Mesothelial cell of epicardium (in vitro differentiated cells): ENCODE measurements at places on chromosomes 2 and 18. TPM values are rescaled to one million over a fixed set of nuclear protein-coding genes. Genes with fewer than 3 reads are reported as not detected.

POTEI gene
- 7.0 to 7.3 TPM (median 7.1 TPM) in 3 replicates for total RNA-seq

RNF152 gene
- 19.0 to 28.6 TPM (median 25.7 TPM) in 3 replicates for total RNA-seq

BMP10 gene
- 0.13 TPM in 1 of 3 replicates, not detected in the others for total RNA-seq

PCARE gene
- 0.07 to 0.22 TPM (median 0.09 TPM) in 3 replicates for total RNA-seq

LIMS4 gene
- total RNA-seq, result 0.82 to 1.8 TPM (median 1.2 TPM) in 3 replicates

SNORC gene
- total RNA-seq, result 3.4 to 6.0 TPM (median 4.1 TPM) in 3 replicates

ZC3H8 gene
- total RNA-seq, result 18.7 to 20.7 TPM (median 20.2 TPM) in 3 replicates

DPP4 gene
- total RNA-seq, result 7.2 to 8.2 TPM (median 7.6 TPM) in 3 replicates

DCDC2C gene
- total RNA-seq, result not detected in 3 replicates

ERICH2 gene
- 0.47 to 1.1 TPM (median 0.94 TPM) in 3 replicates for total RNA-seq

AQP4 gene
- 0.34 to 0.51 TPM (median 0.51 TPM) in 3 replicates for total RNA-seq

FRZB gene
- 12.1 to 13.0 TPM (median 12.6 TPM) in 3 replicates for total RNA-seq

KYNU gene
- 0.09 to 0.23 TPM (median 0.20 TPM) in 3 replicates for total RNA-seq

LOXHD1 gene
- 0.07 to 0.14 TPM in 2 of 3 replicates, not detected in the other for total RNA-seq

TDRD15 gene
- not detected in 3 replicates for total RNA-seq

ALPG gene
- not detected in 3 replicates for total RNA-seq

TRAK2 gene
- 18.9 to 21.5 TPM (median 19.9 TPM) in 3 replicates for total RNA-seq

DNAJC5G gene
- total RNA-seq, result 0.18 to 0.27 TPM in 2 of 3 replicates, not detected in the other

SIX3 gene
- total RNA-seq, result not detected in 3 replicates

UGT1A10 gene
- total RNA-seq, result not detected in 3 replicates

NDC80 gene
- 13.4 to 16.1 TPM (median 15.0 TPM) in 3 replicates for total RNA-seq

ERFE gene
- 0.50 to 0.85 TPM (median 0.66 TPM) in 3 replicates for total RNA-seq

ZBTB7C gene
- total RNA-seq, result 7.0 to 9.1 TPM (median 7.4 TPM) in 3 replicates

SLC4A3 gene
- total RNA-seq, result 23.6 to 25.7 TPM (median 25.7 TPM) in 3 replicates

ACKR3 gene
- total RNA-seq, result 70.6 to 78.7 TPM (median 77.6 TPM) in 3 replicates

RNF125 gene
- total RNA-seq, result 0.63 to 0.82 TPM (median 0.74 TPM) in 3 replicates

DSC1 gene
- total RNA-seq, result 0.36 to 0.47 TPM (median 0.43 TPM) in 3 replicates

CAPN14 gene
- total RNA-seq, result 0.40 to 0.54 TPM (median 0.47 TPM) in 3 replicates

CFAP53 gene
- 0.44 to 0.70 TPM (median 0.65 TPM) in 3 replicates for total RNA-seq

OTOS gene
- not detected in 3 replicates for total RNA-seq

TMEM17 gene
- 4.1 to 4.7 TPM (median 4.2 TPM) in 3 replicates for total RNA-seq

ARHGAP15 gene
- 0.34 to 0.51 TPM (median 0.38 TPM) in 3 replicates for total RNA-seq

HOXD1 gene
- not detected in 3 replicates for total RNA-seq

KIF5C gene
- 1.3 to 2.3 TPM (median 1.3 TPM) in 3 replicates for total RNA-seq

REG3G gene
- not detected in 3 replicates for total RNA-seq

ZNF385B gene
- total RNA-seq, result 0.11 to 0.20 TPM in 2 of 3 replicates, not detected in the other

CHRND gene
- total RNA-seq, result not detected in 3 replicates

TRPM8 gene
- not detected in 3 replicates for total RNA-seq

SRSF7 gene
- total RNA-seq, result 185 to 189 TPM (median 187 TPM) in 3 replicates

ABCG5 gene
- total RNA-seq, result not detected in 3 replicates

ASXL3 gene
- 34.0 to 36.7 TPM (median 36.0 TPM) in 3 replicates for total RNA-seq

NETO1 gene
- total RNA-seq, result not detected in 3 replicates
